ENCODE measurements at places on chromosomes 12 and 14.

DNA sequence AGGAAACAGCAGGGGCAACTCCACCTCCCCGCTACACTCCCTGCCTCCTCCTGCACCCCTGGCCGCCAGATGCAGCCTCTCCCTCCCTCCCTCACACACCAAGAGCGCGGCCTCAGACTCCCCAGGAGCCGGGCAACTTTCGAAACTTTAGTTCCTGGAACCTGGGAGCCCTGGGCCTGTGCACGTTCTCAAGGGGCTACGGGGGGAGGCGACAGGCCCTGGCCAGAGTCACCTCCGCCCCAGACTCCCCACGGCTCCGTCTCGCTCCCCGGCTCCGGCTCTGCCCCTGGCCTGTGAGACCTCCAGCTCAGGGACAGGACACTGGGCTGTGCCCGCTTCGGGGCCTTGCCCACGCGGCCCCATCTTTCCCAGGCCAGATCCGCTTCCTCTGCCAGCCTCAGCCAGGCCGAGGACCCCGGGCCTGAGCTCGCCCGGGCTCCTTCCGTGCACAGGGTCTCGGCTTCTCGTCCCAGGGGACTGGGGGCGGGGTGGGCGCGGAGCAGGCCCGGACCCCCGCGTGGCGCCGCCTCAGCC is 5.5 kb downstream of the AMN start:
- DNase-seq: no peak

DNA sequence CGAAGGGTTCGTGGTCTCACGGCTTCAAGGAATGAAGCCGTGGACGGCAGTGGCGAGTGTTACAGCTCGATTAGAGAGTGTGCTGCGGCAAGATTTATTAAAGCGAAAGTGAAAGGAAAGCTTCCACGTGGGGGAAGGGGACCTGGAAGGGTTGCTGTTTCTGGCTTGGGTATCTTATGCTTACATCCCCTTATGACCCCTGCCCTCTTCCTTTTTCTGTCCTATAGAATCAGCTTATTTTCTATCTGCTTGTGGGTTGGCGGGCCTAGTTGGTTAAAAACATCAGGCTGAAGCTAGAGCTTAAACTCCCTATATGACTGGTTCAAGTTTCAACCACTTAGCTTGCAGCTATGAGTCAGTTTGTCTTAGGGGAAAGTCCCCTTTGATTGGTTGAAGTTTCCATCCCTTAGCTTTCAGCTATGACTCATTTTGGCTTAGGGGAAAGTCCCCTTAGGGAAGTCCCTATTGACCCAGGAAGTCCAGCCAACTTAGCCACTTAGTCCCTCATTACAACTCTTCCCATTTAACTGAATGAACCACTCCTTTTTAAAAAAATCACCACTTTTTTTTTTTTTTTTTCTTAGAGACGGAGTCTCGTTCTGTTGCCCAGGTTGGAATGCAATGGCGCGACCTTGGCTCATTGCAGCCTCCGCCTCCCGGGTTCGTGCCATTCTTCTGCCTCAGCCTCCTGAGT is 1494.7 kb upstream of the TMEM132C start:
- DNase-seq: no peak

- no peak for DNase-seq
Observed at GRCh38 chr14:89684139-89684538, 267.1 kb upstream of the FOXN3 start.

GRCh38 chr12:12612358-12612757 is 682 bp downstream of the CREBL2 start:
- no peak for DNase-seq

DNA sequence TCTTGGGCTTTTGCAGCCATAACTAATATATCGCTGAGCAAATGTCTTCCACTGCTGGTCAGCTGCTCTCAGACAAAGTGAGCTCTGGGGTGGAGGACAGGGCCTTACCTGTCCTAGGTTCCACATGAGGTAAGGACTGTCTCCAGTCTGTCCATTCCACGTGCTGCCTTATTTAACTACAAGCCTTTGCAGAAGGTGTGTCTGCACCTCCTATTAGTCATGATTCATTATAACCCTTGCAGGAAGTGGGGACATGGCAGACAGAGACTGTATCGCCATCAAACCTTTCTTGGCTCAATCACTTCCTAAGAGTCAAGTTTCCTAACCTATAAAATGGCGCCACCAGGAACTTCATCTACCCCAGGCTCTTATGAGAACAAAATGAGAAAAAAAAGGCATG is 46.9 kb downstream of the SLC25A47 start:
- DNase-seq: no peak

DNA sequence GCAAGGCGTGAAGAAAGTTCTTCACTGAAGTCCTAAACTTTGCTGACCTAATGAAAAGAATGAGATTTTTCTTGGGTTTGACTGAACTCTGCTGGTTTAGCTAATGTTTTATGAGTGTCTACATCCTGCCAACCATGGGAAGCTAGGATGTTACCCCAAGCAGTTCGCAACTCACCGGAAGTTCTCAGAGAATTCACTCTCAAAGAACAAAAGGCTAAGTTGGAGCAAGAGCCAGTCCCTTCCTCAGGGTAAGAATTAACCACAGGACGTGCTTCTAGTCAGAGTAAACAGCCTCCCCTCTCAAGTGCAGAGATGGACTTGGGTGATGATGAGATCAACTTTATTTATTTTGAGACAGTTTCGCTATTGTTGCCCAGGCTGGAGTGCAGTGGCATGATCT is 37.3 kb downstream of the TCHP start:
- no peak for DNase-seq

GRCh38 chr12:12010277-12011039 is 60.3 kb upstream of the BCL2L14 start:
- peak; percentile 24 for DNase-seq

GRCh38 chr14:100294213-100294962 is 11.9 kb downstream of the SLC25A29 start:
- no peak for DNase-seq

DNA sequence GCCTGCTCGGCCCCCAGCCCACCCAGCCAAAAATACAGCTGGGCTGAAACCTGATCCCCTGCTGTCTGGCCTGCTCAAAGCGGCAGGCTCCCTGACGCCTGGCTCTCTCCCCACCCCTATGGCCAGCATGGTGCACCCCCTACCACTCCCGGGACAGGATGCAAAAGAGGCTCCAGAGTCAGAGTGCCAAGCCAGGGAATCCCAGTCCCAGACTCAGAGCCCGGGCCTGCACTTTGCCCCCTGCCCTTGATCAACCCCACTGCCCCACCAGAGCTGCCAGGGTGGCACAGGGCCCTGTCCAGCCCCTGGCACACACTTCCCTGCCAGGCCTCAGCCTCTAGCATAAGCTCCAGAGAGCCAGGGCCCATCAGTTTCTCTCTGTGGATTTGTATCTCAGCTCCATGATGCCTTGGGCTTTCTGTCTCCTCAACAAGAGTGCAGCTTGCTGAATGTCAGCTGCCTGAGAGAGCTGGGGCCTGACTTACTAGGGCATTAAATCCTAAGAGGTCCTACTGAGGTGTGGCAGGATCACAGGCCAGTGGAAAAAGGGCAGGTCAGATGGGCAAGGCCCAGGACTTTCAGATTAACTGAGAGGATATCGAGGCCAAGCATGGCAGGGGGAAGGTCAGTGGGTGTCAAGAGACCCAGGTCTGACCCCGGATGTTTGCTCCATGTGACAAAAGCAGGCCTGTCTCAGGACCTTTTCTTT is 13.9 kb downstream of the ACVRL1 start:
- no peak for DNase-seq

DNA sequence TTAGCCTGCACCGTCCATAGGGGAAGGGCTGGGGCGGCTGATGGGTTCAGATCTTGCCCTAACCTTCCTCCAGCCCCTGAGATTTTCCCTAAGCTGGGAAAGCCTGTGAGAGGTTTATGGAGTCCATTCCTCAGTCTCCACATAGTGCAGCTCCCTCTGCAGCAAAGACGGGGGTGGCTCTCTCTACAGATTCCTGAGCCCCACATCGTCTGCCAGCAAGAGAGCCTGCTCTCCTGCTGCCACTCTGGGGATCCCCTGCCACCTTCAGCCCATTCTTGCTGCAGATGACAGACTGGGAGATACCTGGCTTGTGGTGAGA is 3.1 kb downstream of the SMIM41 start:
- no peak for DNase-seq
